M059J (cell line): ENCODE measurements at places on chromosomes 11 and 22. TPM values are rescaled to one million over a fixed set of nuclear protein-coding genes. Genes with fewer than 3 reads are reported as not detected.

The EFCAB6 gene
- 0.54 TPM in 1 of 2 replicates, not detected in the other for total RNA-seq

The MAJIN gene
- total RNA-seq: not detected in 2 replicates

The RPS6KB2 gene
- total RNA-seq: 36.6 and 37.1 TPM in 2 replicates

The RTN4R gene
- 1.7 and 2.4 TPM in 2 replicates for total RNA-seq

The DNAJC4 gene
- 20.6 and 23.7 TPM in 2 replicates for total RNA-seq

The MAP4K2 gene
- 11.2 and 23.3 TPM in 2 replicates for total RNA-seq

The TMPRSS13 gene
- total RNA-seq: not detected in 2 replicates

The HBB gene
- not detected in 2 replicates for total RNA-seq

The CEP57 gene
- 48.0 and 60.5 TPM in 2 replicates for total RNA-seq

The OR52E8 gene
- not detected in 2 replicates for total RNA-seq

The FAT3 gene
- total RNA-seq: 1.2 and 5.8 TPM in 2 replicates

The SSH3 gene
- 17.5 and 18.4 TPM in 2 replicates for total RNA-seq

The OR51B2 gene
- not detected in 2 replicates for total RNA-seq

The CARNS1 gene
- 0.22 TPM in 1 of 2 replicates, not detected in the other for total RNA-seq

The ROM1 gene
- total RNA-seq: 8.1 and 9.0 TPM in 2 replicates

The TBCEL gene
- 13.8 and 16.3 TPM in 2 replicates for total RNA-seq

The MMP11 gene
- total RNA-seq: 1.9 and 4.2 TPM in 2 replicates

The KCNC1 gene
- total RNA-seq: not detected in 2 replicates

The GAB2 gene
- 1.7 and 2.9 TPM in 2 replicates for total RNA-seq

The CCDC73 gene
- not detected in 2 replicates for total RNA-seq

The DCDC1 gene
- total RNA-seq: 0.34 and 0.66 TPM in 2 replicates

The DGAT2 gene
- total RNA-seq: 10.1 and 11.3 TPM in 2 replicates

The JAML gene
- total RNA-seq: not detected in 2 replicates

The PSMA1 gene
- total RNA-seq: 344 and 357 TPM in 2 replicates

The RAG1 gene
- total RNA-seq: 0.52 and 0.57 TPM in 2 replicates

The ANAPC15 gene
- 36.3 and 40.1 TPM in 2 replicates for total RNA-seq

The CRYBA4 gene
- total RNA-seq: not detected in 2 replicates

The YPEL4 gene
- total RNA-seq: 0.25 and 0.79 TPM in 2 replicates

The RFPL1 gene
- total RNA-seq: not detected in 2 replicates

The C1QTNF6 gene
- 14.0 and 16.5 TPM in 2 replicates for total RNA-seq

The PHF5A gene
- 42.8 and 69.0 TPM in 2 replicates for total RNA-seq

The GGTLC3 gene
- not detected in 2 replicates for total RNA-seq

The CSTF3 gene
- total RNA-seq: 26.1 and 28.5 TPM in 2 replicates

The DGCR6 gene
- 0.62 and 0.81 TPM in 2 replicates for total RNA-seq

The OR8D4 gene
- not detected in 2 replicates for total RNA-seq
